Thoracic aorta (tissue), 2 donors: ENCODE measurements at places on chromosomes 7 and 10. TPM values are rescaled to one million over a fixed set of nuclear protein-coding genes. Genes with fewer than 3 reads are reported as not detected.

- H3K4me3 ChIP-seq, result no peak overlapping the region
- H3K36me3 ChIP-seq, result no peaks in the 10 kb centered on the region
- no peak overlapping the region for H3K27ac ChIP-seq
- H3K27me3 ChIP-seq, result no peaks in the 10 kb centered on the region
- peaks cover 9% of the 10 kb centered on the region for H3K4me1 ChIP-seq
Observed at GRCh38 chr7:129698516-129699418, 87.2 kb downstream of the NRF1 start.

The RASA4B gene
- total RNA-seq, result 8.5 TPM

DNA sequence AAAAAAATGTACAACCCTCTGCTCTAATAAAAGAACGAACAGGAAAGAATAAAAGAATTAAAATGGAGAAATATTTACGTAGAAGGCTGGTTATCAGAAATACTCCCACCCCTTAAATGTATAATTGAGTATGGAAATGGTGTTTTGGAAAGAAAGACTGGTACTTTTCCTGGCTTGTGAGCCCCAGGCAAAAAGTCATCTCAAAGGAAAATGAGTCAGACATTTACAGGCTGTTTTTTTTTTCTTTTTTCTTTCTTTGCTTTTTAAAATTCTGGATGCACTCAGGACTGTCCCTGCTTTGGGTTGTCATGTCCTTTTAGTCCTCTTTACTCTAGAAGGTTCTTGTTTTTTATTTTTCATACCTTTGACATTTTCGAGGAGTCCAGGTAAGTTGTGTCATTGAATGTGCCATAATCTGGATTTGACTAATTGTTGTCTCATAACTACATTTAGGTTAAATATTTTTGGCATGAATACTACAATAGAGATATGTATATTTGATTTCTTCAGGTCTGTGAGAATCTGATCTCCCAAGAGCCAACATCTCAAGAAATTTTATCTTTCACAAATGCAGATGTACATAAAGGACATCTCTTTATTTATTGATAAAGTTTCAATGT is 313.0 kb upstream of the GLI3 start:
- no peak overlapping the region for H3K27ac ChIP-seq
- no peaks in the 10 kb centered on the region for H3K36me3 ChIP-seq
- H3K27me3 ChIP-seq, result no peaks in the 10 kb centered on the region
- no peak overlapping the region for H3K4me3 ChIP-seq
- no peaks in the 10 kb centered on the region for H3K4me1 ChIP-seq

DNA sequence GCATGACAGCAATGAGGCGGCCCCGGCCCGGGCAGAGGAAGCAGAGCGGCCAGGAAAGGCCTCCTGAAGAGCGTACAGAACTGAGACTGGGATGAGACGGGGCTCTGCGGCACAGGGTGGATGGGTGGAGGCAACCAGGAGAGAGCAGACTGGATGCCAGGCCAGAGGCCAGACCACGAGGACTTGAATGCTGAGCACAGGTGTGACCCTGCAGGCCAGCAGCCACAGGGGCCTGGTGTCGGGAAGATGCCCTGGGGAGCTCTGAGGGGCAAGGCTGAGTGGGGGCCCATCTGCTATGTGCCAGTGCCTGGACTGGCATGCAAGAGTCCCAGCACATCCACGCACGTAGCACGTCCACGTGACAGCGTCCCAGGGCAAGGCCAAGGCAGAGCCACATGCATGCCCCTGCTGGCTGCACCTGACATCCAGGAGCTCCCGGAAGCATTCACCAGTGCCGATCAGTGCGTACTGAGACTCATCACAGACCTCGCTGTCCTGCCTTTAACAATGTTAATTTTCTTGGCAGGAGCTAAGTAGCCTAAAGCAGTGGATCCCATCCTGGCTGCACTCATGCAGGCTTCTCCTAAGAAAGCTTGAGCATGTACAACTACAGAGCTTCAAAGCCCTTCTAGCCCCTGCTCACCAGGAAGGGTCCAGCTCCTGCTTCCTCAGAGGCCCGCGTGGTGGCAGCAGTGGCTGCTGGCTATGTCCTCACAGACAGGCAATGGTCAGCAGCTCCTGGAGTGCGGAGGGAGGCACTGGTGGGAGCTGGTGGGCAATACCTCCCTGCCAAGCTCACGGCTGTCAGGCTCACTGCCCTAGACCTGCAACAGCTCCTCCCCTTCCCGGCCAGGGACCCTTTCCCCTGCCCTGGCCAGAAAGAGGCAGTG is 18.0 kb downstream of the GRID1 start:
- H3K4me1 ChIP-seq, result no peaks in the 10 kb centered on the region
- no peaks in the 10 kb centered on the region for H3K27me3 ChIP-seq

GRCh38 chr10:68406111-68406814 is 814 bp downstream of the RUFY2 start:
- H3K36me3 ChIP-seq, result no peaks in the 10 kb centered on the region
- H3K4me3 ChIP-seq, result peak overlapping the region; percentile 98

DNA sequence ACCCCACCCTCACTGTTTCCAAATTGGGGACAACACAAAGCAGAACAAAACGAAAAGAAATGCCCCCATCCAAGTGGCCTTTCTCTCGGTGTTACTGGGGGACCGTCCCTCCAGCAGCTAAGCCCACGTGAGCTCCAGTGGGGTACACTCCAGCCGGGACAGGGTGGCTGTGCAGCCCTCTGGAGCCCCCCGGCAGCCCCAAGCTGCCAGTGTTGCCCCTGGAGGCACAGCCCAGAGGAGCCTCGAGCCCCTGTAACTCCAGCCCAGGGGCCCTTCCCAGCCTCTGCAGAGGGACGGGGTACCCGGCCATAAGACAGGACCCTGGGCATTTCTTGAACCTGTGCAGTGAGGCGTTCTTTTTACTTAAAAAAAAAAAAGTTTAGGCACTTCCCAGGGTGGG is 124.5 kb upstream of the KCTD7 start:
- H3K27ac ChIP-seq, result no peak overlapping the region
- H3K27me3 ChIP-seq, result no peaks in the 10 kb centered on the region
- H3K4me3 ChIP-seq, result no peak overlapping the region
- peaks cover 12% of the 10 kb centered on the region for H3K4me1 ChIP-seq
- H3K36me3 ChIP-seq, result no peaks in the 10 kb centered on the region
- no peak for DNase-seq

- peaks cover 38% of the 10 kb centered on the region for H3K4me1 ChIP-seq
- no peak overlapping the region for H3K4me3 ChIP-seq
- H3K36me3 ChIP-seq, result no peaks in the 10 kb centered on the region
- H3K27ac ChIP-seq, result no peak overlapping the region
Observed at GRCh38 chr10:98963608-98964007, 272.0 kb downstream of the HPSE2 start.

The MRPL32 gene
- total RNA-seq, result 54.8 TPM

DNA sequence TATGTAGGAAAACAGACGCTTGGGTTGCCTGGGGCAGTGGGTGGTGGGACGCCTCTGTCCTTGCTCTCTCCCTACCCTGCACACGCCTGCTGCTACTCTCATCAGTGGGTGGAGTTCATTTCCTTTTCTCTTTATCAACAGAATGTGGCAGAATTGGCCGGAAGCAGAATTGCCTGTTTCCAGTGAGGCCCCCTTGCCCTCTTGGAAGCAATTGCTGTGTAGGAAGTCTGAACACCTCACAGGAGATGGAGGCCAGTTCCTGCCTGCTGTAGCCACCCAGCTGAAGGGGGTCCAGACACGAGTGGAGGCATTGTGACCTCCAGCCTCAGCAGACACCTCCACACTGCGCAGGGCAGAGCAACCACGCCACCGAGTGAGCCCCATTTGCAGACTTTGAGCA is 331.6 kb upstream of the ZNF32 start:
- no peak for DNase-seq
- H3K27me3 ChIP-seq, result no peaks in the 10 kb centered on the region
- no peak overlapping the region for H3K4me3 ChIP-seq

The DNAJB12 gene
- total RNA-seq, result 33.3 TPM

- H3K4me1 ChIP-seq, result no peaks in the 10 kb centered on the region
- no peaks in the 10 kb centered on the region for H3K27me3 ChIP-seq
- H3K36me3 ChIP-seq, result no peaks in the 10 kb centered on the region
- no peak for DNase-seq
- no peak overlapping the region for H3K4me3 ChIP-seq
- no peak overlapping the region for H3K27ac ChIP-seq
Observed at GRCh38 chr7:68147614-68148238, 1151.1 kb downstream of the TYW1 start.

- no peaks in the 10 kb centered on the region for H3K4me1 ChIP-seq
- DNase-seq, result no peak
- no peaks in the 10 kb centered on the region for H3K36me3 ChIP-seq
- H3K27ac ChIP-seq, result no peak overlapping the region
- H3K4me3 ChIP-seq, result no peak overlapping the region
Observed at GRCh38 chr10:131437556-131438475, 126.3 kb upstream of the TCERG1L start.

DNA sequence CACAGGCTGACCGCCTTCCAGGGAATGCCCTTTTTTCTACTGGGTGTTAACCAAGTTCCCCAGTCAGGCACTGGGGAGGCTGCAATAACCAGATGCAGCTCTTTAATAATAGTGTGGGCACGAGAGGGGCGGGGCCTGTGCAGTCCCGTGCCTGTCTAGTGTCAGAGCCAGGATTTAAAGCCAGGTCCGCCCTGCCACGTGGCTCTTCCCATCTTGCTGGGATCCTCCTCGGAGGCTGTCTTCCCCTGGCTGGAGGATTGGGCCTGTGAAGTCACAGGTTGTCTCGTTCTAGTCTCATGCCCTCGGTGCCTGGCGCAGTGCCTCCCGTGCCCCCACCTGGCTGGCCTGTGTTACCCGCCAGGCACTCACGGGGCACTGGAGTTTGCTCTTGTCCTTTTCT is 25.2 kb downstream of the TMEM120A start:
- no peak for DNase-seq
- H3K27me3 ChIP-seq, result no peaks in the 10 kb centered on the region
- no peak overlapping the region for H3K4me3 ChIP-seq
- peaks cover 3% of the 10 kb centered on the region for H3K36me3 ChIP-seq
- no peak overlapping the region for H3K27ac ChIP-seq
- H3K4me1 ChIP-seq, result peaks cover 50% of the 10 kb centered on the region

DNA sequence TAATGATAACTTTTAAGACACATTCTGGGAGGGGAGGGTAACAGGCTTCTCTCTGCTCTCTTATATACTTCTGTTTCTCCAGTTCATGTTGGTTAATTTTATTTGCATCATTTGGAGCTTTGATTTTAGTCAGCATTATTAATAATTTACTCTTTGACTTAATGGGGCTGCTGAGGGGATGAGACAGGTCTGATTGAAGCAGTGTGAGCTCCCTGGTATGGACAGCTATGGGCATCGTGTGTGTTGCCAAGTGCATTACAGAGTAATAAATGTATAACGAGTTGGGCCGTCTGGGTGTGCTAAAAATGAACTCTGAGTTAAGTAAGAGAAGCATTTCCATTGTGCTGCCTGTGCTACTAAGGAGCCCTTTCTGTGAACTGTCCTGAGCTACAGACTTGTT is 31.7 kb upstream of the IKZF1 start:
- H3K4me3 ChIP-seq, result no peak overlapping the region
- no peak for DNase-seq
- no peaks in the 10 kb centered on the region for H3K27me3 ChIP-seq
- no peaks in the 10 kb centered on the region for H3K4me1 ChIP-seq
- no peaks in the 10 kb centered on the region for H3K36me3 ChIP-seq
- no peak overlapping the region for H3K27ac ChIP-seq

The ADCYAP1R1 gene
- total RNA-seq, result 2.5 TPM

The CYP26A1 gene
- not detected for total RNA-seq

DNA sequence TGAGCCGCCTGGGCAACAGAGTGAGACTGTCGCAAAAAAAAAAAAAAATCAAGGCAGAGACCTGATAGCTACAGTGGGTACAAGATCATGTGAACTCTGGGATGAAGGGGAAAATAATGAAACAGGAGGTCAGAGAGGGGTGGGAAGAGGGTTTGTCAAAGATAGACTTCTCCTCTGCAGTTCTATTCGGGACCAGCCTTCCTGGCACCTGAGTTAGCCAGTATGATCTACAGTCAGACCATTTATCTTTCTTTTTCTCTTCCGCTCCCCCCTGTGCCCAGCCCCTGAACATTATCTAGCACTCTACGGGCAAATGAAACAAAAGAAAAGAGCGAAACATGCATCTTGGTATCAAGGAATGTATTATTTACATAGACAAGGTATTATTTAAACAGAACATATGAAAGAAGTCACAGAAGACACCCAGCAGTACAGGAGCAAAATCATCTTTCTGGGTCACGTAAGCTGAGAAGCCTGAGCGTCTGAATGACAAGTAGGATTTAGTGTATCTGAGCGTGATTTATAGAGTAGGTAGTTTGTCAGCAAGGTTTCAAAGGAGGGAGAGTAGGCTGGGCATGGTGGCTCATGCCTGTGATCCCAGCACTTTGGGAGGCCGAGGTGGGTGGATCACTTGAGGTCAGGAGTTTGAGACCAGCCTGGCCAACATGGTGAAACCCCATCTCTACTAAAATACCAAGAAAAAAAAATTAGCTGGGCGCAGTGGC is 109.0 kb downstream of the PRKCQ start:
- DNase-seq, result no peak
- H3K27ac ChIP-seq, result no peak overlapping the region
- no peaks in the 10 kb centered on the region for H3K36me3 ChIP-seq
- no peaks in the 10 kb centered on the region for H3K4me1 ChIP-seq
- no peak overlapping the region for H3K4me3 ChIP-seq

- H3K36me3 ChIP-seq, result no peaks in the 10 kb centered on the region
- H3K4me3 ChIP-seq, result no peak overlapping the region
- no peak for DNase-seq
- H3K27ac ChIP-seq, result no peak overlapping the region
Observed at GRCh38 chr10:54319341-54319740, 481.7 kb downstream of the PCDH15 start.

DNA sequence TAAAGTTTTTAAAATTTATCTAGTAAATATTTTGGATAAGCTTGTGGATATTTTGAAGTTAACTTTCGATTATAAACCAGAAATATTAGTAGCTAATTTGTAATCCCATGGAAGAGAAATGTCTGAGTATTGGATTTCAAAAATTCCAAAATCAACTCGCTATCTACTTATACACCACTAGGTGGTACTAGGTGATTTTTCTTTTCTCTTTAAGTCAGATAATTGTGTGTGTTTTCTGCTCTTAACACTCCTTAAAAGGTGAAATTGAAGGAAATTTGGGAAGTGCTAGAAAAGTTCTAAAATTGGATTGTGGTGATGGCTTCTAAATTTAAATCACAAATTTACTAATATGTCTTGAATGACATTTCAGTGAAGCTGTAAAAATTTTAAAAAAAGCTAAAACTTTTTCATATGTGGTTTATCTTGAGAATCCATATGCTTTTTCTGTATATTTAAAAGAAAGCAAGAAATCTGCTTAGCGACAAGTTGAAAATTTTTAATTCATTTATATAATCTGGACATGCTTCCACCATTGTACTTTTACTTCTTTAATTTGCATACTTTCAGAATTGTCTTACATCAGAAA is 90.2 kb downstream of the IPMK start:
- no peak overlapping the region for H3K4me3 ChIP-seq
- H3K27me3 ChIP-seq, result no peaks in the 10 kb centered on the region
- no peaks in the 10 kb centered on the region for H3K4me1 ChIP-seq
- H3K36me3 ChIP-seq, result no peaks in the 10 kb centered on the region
- DNase-seq, result no peak
- H3K27ac ChIP-seq, result no peak overlapping the region

The SPACDR gene
- not detected for total RNA-seq

- H3K27me3 ChIP-seq, result no peaks in the 10 kb centered on the region
- H3K36me3 ChIP-seq, result no peaks in the 10 kb centered on the region
- no peak overlapping the region for H3K4me3 ChIP-seq
- no peaks in the 10 kb centered on the region for H3K4me1 ChIP-seq
- H3K27ac ChIP-seq, result no peak overlapping the region
Observed at GRCh38 chr10:62705789-62706188, 98.7 kb upstream of the ADO start.
